ENCODE measurements at places on chromosomes 2 and 18.

- no peak for DNase-seq
Measured at GRCh38 chr2:118168615-118169014, 80.3 kb downstream of the INSIG2 start.

- DNase-seq, result no peak
Measured at GRCh38 chr18:46686186-46686585, 29.2 kb upstream of the LOXHD1 start.

GRCh38 chr18:58646334-58646862 is 17.5 kb upstream of the ALPK2 start:
- DNase-seq, result no peak

DNA sequence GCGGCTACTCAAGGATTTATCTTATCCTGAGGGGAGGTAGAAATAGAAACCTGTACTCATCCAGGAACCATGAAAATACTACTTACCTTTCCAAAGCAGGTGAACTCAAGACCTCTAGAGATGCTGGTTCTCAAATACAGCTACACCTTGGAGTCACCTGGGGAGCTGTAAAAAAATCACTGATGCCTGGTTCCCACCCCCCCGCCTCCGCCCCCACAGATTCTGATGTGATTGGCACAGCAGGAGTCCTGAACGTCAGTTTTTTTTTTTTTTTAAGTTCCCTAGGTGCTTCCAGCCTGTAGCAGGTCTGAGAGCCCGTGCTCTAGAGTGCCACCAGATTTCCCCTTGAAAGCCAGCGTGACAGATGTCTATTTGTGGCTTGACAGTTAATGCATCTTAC is 113.6 kb downstream of the MRO start:
- no peak for DNase-seq

GRCh38 chr2:4553241-4553640 is 849.9 kb downstream of the DCDC2C start:
- DNase-seq, result no peak

- DNase-seq, result no peak
Measured at GRCh38 chr2:187842315-187842714, 288.1 kb upstream of the TFPI start.
